ENCODE measurements at places on chromosomes 12 and 14. TPM values are rescaled to one million over a fixed set of nuclear protein-coding genes. Genes with fewer than 3 reads are reported as not detected.

Gene LUM
- 1,762 TPM for total RNA-seq

Gene KRT85
- not detected for total RNA-seq

Gene NFE2
- total RNA-seq = 2.7 TPM

Gene KCNH3
- not detected for total RNA-seq

Gene ABHD12B
- total RNA-seq = not detected

Gene KCNJ8
- total RNA-seq = 9.1 TPM

Gene RPL10L
- not detected for total RNA-seq

Gene LRRIQ1
- total RNA-seq = not detected

Gene LIN7A
- 11.5 TPM for total RNA-seq

DNA sequence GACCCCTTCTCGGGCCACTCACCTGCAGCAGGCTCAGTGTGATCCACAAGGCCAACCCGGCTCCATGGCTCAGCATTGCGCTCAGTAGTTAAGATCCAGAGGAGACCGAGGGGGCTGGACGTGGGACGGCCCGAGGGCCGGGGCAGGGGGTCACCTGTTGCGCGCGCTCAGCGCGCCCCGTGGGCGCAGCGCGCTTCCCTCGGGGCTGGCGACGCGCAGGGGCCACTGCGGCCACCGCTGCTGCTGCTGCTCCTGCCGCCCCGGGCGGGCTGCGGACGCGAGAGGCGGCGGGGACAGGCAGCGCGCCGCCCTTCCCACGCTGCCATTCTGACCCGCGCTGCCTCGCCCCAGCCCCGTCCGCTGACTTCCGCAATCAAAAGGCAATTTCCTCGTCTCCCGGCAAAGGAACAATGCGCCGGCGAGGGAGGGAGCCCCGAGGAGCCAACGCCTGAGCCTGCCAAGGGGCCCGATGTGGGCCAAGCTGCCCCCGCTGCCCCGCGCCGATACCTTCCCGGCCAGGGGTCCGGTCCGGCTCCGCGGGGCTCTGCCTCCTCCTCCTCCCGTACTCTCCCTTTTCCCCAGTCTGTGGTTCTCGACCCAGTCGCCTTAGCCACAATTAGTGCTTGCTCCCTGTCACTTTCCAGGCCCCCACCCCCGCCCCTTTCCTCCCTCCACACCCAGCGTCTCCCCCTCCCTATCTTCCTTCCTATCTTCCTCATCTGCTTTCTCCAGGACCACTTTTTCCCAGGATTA is 27.3 kb downstream of the PTPRB start:
- peaks cover 7% of the 10 kb centered on the region for H3K4me1 ChIP-seq
- peak overlapping the region; percentile 75 for H3K4me3 ChIP-seq
- peak; percentile 89 for DNase-seq
- no peaks in the 10 kb centered on the region for H3K36me3 ChIP-seq
- H3K27me3 ChIP-seq = peaks cover 16% of the 10 kb centered on the region

GRCh38 chr12:49777800-49778748 is 36.7 kb downstream of the TMBIM6 start:
- no peak overlapping the region for H3K4me3 ChIP-seq
- DNase-seq = peak; percentile 36
- peaks cover 8% of the 10 kb centered on the region for H3K27me3 ChIP-seq
- no peak overlapping the region for H3K27ac ChIP-seq
- H3K36me3 ChIP-seq = no peaks in the 10 kb centered on the region

- H3K36me3 ChIP-seq = no peaks in the 10 kb centered on the region
- DNase-seq = no peak
- peaks cover 29% of the 10 kb centered on the region for H3K27me3 ChIP-seq
- peaks cover 20% of the 10 kb centered on the region for H3K4me1 ChIP-seq
Measured at GRCh38 chr14:95039259-95039992, 117.9 kb downstream of the DICER1 start.

- H3K36me3 ChIP-seq = no peaks in the 10 kb centered on the region
- H3K27me3 ChIP-seq = peaks cover 8% of the 10 kb centered on the region
- no peak overlapping the region for H3K27ac ChIP-seq
- peaks cover 16% of the 10 kb centered on the region for H3K4me1 ChIP-seq
Measured at GRCh38 chr14:103880348-103881267, 33.2 kb upstream of the PPP1R13B start.

DNA sequence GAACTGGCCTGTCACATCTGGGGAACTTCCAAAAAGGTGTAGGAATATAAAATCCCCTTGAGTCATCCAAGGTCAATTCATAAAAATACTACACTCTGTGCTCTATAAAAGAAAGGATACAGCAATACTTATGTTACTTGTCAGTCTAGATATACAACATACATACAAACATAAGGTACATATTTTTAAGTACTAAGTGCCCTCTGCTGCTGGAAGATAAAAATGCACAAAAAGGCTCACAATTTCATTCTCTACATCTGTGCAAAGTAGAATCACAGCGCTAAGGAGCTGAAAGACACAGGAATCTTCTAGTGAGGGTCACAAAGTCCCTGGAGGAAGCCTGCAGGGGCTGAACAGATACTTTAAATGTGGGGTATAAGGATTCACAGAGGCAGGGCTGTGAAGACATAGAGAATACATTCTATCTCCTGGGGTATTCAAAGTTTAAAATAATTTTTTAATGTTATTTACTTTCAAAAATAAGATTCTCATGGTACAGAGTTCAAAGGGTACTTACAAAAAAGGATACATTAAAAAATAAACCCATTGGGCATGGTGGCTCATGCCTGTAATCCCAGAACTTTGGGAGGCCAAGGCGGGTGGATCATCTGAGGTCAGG is 10.2 kb upstream of the GOLGA5 start:
- peak; percentile 46 for DNase-seq
- no peaks in the 10 kb centered on the region for H3K36me3 ChIP-seq
- peaks cover 22% of the 10 kb centered on the region for H3K4me1 ChIP-seq
- no peak overlapping the region for H3K27ac ChIP-seq
- H3K4me3 ChIP-seq = no peak overlapping the region
- H3K27me3 ChIP-seq = no peaks in the 10 kb centered on the region

DNA sequence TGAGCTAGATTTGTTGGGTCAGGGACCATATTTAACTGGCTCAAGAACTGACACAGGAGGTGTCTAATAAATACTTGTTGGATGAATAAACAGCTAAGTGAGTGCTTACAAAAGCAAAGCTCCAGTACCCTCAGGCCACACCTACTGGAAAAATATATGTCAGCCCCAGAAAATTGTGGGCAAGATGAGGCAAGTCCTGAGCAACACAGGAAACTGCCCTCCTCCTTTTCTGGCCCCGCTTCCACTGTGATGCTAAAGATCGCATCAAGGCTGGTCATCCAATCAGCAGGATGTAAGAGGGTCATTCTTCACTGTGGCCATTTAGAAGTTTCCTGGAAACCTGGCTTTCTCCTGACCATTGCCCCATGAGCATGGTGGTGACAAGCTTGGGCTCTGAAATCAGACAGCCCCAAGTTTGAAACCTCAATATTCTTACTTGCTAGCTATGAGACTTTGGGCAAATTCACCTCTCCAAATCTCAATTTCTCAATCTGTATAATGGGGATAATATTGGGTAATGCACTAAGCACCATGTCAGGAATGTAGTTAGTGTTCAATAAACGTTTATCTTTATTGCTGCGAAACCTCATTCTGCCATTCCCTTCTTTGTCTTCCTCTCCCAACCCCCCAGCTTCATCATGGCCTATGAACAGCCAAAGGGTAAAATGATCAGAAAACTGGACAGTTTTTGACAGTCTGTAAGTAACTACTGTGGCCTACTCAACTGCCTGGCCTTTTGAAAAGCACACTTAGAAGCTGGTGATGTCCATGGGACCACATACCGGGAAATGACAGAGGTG is 139.3 kb upstream of the PZP start:
- peak overlapping the region; percentile 27 for H3K27ac ChIP-seq
- H3K4me1 ChIP-seq = peaks cover 20% of the 10 kb centered on the region
- H3K4me3 ChIP-seq = no peak overlapping the region
- no peaks in the 10 kb centered on the region for H3K27me3 ChIP-seq
- no peaks in the 10 kb centered on the region for H3K36me3 ChIP-seq
- DNase-seq = peak; percentile 47

- H3K4me1 ChIP-seq = no peaks in the 10 kb centered on the region
- DNase-seq = no peak
- no peaks in the 10 kb centered on the region for H3K27me3 ChIP-seq
Measured at GRCh38 chr12:75735853-75736252, 224.4 kb upstream of the KRR1 start.

DNA sequence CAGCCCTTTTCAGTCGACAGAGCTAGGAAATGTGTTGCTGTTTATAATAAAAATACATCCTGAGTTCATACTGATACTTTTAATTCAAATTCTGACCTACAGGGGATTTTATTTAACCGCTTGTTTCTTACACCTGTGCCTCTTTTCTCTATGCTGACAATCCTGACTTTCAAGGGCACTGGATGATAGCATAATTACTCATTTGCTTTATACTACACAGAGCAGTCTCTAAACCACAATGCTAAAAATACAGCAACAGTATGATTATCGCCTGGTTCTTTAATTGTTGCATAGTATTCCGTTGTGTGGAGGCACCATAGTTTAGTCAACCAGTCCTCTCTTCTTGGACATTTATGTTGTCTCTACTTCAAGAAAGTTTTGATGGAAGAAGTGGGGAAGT is 372.9 kb downstream of the DPF3 start:
- no peak for DNase-seq
- H3K27me3 ChIP-seq = no peaks in the 10 kb centered on the region
- H3K36me3 ChIP-seq = no peaks in the 10 kb centered on the region
- H3K4me3 ChIP-seq = no peak overlapping the region

DNA sequence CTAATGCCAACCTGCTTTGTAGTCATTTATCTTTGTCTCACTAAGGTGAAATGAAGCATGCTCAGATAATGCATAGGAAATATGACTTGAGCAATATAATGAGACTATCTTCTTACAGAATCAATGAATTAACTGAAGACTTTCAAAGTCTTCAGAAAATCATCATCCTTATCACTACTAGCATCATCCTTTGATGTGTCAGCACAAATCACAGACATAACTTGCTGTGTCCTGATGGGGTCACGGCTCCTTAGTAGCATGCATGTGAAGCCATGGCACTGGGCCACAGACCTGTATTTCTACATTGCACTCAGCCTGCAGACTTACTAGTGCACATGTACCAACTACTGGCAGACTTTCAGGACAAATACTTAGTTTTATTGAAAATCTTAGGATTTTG is 18.9 kb downstream of the TMEM260 start:
- no peaks in the 10 kb centered on the region for H3K4me1 ChIP-seq
- H3K27me3 ChIP-seq = no peaks in the 10 kb centered on the region
- DNase-seq = no peak
- H3K27ac ChIP-seq = no peak overlapping the region
- peaks cover 4% of the 10 kb centered on the region for H3K36me3 ChIP-seq

DNA sequence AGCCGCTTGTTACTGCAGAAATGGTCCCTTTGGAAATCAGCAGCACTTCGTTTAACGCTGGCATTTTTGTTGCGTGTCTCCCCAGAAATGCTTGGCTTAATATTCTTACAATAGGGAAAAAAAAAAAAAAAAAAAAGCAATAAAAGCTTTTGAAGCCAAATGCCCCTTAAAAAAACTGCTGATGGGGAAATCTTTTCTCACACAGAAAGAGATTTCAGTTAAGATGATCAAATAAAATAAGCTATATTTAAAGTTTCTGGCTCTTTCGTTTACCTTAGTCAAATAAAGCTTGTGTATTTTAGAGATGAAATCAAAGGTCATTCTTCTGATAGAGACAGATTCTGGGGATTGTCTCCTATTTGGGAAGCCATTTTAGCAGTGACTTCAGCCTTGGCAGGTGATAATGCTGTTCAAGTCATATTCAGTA is 52.4 kb upstream of the FRS2 start:
- no peak for DNase-seq
- H3K36me3 ChIP-seq = no peaks in the 10 kb centered on the region
- H3K27ac ChIP-seq = no peak overlapping the region
- H3K27me3 ChIP-seq = no peaks in the 10 kb centered on the region
- no peak overlapping the region for H3K4me3 ChIP-seq
- peaks cover 10% of the 10 kb centered on the region for H3K4me1 ChIP-seq

GRCh38 chr12:61365001-61365400 is 895.2 kb upstream of the USP15 start:
- H3K4me1 ChIP-seq = no peaks in the 10 kb centered on the region
- H3K27me3 ChIP-seq = no peaks in the 10 kb centered on the region
- H3K27ac ChIP-seq = no peak overlapping the region
- no peak for DNase-seq
- H3K4me3 ChIP-seq = no peak overlapping the region

GRCh38 chr12:3421191-3421978 is 69.6 kb upstream of the PRMT8 start:
- no peaks in the 10 kb centered on the region for H3K4me1 ChIP-seq
- no peak for DNase-seq
- peaks cover 4% of the 10 kb centered on the region for H3K27me3 ChIP-seq
- no peaks in the 10 kb centered on the region for H3K36me3 ChIP-seq
- H3K27ac ChIP-seq = no peak overlapping the region

DNA sequence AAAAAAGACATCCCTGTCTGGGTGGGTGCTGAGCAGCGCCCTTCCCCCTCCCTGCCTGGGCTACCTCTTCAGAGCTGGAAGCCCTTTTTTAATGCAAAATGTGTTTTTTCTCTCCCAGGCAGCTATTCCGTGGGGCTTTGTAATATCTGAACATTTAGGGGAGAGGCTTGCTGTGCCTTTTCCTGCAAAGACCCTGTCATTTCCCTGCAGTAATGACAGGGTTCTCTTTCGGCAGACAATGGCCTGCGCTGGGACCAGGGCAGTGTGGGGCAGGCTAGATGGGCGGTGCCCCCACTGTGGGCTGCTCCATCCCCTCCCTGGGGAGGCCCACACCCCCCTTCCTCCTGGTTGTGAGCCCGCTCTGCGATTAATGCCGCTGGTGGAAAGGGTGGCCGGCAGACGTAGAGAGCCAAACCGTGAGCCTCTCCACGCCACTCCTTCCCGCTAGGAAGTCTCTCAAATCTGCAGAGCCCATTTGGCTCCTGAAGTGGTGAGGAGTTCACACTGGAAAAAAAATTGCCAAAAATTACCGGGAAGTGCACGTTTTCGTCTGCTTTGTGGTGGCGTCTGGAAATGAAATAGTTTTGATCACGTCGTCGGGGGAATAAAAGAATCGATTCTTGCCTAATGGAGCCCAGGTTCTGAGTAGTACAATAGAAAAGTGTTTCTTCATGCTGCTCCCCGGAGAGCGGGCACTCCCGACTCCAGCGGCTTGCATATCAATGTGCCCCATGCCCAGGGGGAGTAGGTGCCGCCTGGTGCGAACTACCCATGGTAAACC is 31.5 kb downstream of the KIF26A start:
- DNase-seq = no peak
- H3K36me3 ChIP-seq = no peaks in the 10 kb centered on the region
- H3K4me3 ChIP-seq = no peak overlapping the region
- H3K27me3 ChIP-seq = no peaks in the 10 kb centered on the region
- H3K4me1 ChIP-seq = no peaks in the 10 kb centered on the region

- no peak overlapping the region for H3K4me3 ChIP-seq
- no peak for DNase-seq
- no peaks in the 10 kb centered on the region for H3K4me1 ChIP-seq
- no peaks in the 10 kb centered on the region for H3K27me3 ChIP-seq
Measured at GRCh38 chr12:105812366-105812765, 326.4 kb downstream of the NUAK1 start.

Measured in osteoblast (primary cell).